Lung (tissue), 17 donors: ENCODE measurements at places on chromosomes 12 and 14. TPM values are rescaled to one million over a fixed set of nuclear protein-coding genes. Genes with fewer than 3 reads are reported as not detected.
A peak's percentile ranks its signal among the peaks of the same experiment; 100 is the strongest.

DNA sequence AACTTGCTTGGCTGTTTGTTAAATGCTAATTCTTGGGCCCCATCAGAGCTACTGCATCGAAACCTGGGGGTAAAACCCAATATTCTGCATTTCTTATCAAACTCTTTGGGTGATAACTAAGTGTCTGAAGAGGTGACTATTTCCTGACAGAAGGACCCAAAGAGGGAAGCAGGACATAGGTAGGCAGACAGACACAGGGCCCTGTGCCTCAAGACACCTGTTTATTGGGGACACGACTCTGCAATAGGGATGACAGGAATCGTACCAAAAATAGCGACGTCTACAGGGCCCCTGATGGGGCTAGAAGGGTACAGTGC, 8.6 kb downstream of the ZNF219 start:
- H3K4me1 ChIP-seq: no peaks in the 10 kb centered on the region
- no peaks in the 10 kb centered on the region for H3K27me3 ChIP-seq

DNA sequence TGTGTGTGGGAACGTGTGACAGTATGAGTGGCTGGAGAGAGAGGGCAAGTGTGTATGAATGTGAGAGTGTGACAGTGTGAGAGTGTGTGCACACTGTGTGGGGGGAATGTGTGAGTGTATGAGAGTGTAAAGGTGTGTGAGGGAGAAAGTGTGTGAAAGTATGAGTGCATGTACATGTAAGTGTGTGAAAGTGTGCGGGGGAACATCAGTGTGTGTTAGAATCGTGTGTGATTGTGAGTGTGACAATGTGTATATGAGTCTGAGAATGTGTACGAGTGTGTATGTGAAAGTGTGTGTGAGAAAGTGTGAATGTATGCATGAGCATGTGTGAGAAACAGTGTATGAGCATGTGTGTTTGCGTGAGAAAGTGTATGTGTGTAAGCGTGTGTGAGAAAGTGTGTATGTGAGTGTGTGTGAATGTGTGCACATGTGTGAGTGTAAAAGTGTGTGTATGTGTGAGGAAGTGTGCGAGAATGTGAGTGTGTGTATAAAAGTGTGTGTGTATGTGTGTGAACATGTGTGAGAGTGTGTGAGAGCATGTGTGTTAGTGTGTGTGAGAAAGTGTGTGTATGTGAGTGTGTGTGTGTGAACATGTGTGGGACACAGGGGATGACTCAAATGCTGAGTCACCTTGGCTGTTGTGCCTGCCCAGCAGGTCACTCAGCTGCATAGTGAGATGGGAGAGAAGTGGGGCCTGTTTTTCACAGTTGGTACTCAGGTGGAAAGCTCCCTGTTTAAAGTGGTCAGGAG, 220.5 kb upstream of the TBX3 start:
- no peak overlapping the region for H3K27ac ChIP-seq
- H3K4me3 ChIP-seq: no peak overlapping the region
- no peaks in the 10 kb centered on the region for H3K36me3 ChIP-seq
- H3K4me1 ChIP-seq: peaks cover 11% of the 10 kb centered on the region

DNA sequence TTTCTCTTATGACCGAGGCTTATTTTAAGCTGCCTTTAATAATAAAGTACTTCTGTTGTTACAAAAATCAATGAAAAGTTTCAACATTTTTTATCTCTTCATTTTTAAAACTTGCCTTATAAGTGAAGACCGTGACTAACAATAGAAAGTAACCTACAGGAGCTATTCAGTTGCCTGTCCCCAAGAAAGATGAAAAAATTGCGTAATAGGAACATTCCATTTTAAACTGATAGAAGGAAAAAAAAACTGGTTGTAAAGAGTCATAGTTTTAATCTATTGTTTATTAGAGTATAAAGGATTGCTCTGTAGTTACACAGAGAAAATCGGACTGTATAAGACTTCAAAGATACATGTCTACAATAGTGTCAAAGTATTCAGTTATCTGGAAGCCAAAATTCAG, 83.3 kb downstream of the DAAM1 start:
- H3K4me3 ChIP-seq: no peak overlapping the region
- H3K36me3 ChIP-seq: peaks cover 12% of the 10 kb centered on the region

DNA sequence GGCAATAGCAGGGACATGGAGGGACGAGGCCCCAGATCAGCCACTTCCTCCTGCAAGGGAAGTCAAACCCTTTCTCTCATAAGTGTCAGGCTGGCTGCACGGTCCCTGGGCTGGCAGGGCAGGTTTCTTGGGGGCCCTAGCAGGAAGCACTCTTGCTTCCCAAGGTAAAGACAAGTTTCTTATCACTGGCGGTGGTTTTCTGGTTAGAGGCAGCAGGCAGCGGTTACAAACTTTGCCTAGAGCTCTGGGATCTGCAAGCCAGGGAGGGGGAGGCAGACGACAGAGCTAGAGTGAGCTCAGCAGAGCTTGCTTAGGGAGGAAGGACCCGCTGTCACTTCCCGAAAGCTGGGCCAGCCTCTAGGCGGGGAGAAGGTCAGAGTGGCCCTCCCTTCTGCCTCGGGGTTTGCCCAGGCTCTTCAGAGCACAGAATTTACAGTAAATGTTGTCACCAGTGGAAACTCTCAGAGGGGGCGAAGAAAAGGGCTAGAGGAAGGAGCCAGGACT, 20.4 kb downstream of the BATF start:
- peak; percentile 68 for DNase-seq
- H3K27ac ChIP-seq: peak overlapping the region; percentile 92
- H3K27me3 ChIP-seq: no peaks in the 10 kb centered on the region
- peaks cover 10% of the 10 kb centered on the region for H3K4me1 ChIP-seq
- no peaks in the 10 kb centered on the region for H3K36me3 ChIP-seq

- DNase-seq: no peak
- no peak overlapping the region for H3K27ac ChIP-seq
- H3K36me3 ChIP-seq: no peaks in the 10 kb centered on the region
- H3K4me1 ChIP-seq: no peaks in the 10 kb centered on the region
- H3K27me3 ChIP-seq: no peaks in the 10 kb centered on the region
Measured at GRCh38 chr12:117603316-117604113, 242.1 kb upstream of the NOS1 start.

- H3K4me3 ChIP-seq: no peak overlapping the region
- no peak overlapping the region for H3K27ac ChIP-seq
- no peaks in the 10 kb centered on the region for H3K36me3 ChIP-seq
- peaks cover 4% of the 10 kb centered on the region for H3K4me1 ChIP-seq
- DNase-seq: no peak
Measured at GRCh38 chr12:1325666-1326065, 268.7 kb downstream of the FBXL14 start.

GRCh38 chr14:98077176-98077575, 1194.8 kb downstream of the BCL11B start:
- no peak for DNase-seq
- no peak overlapping the region for H3K4me3 ChIP-seq
- H3K4me1 ChIP-seq: no peaks in the 10 kb centered on the region
- no peak overlapping the region for H3K27ac ChIP-seq

GRCh38 chr14:21194597-21194996, 38.7 kb upstream of the OR5AU1 start:
- no peak overlapping the region for H3K27ac ChIP-seq
- no peak overlapping the region for H3K4me3 ChIP-seq
- no peaks in the 10 kb centered on the region for H3K27me3 ChIP-seq
- no peaks in the 10 kb centered on the region for H3K36me3 ChIP-seq

GRCh38 chr14:62118461-62118860, 356.2 kb downstream of the SNAPC1 start:
- no peaks in the 10 kb centered on the region for H3K36me3 ChIP-seq
- no peak for DNase-seq
- no peak overlapping the region for H3K4me3 ChIP-seq
- peaks cover 7% of the 10 kb centered on the region for H3K4me1 ChIP-seq
- no peak overlapping the region for H3K27ac ChIP-seq
- peaks cover 22% of the 10 kb centered on the region for H3K27me3 ChIP-seq

GRCh38 chr12:49720214-49720613, 13.0 kb upstream of the FMNL3 start:
- H3K36me3 ChIP-seq: no peaks in the 10 kb centered on the region
- H3K4me3 ChIP-seq: no peak overlapping the region
- no peak for DNase-seq
- no peak overlapping the region for H3K27ac ChIP-seq

DNA sequence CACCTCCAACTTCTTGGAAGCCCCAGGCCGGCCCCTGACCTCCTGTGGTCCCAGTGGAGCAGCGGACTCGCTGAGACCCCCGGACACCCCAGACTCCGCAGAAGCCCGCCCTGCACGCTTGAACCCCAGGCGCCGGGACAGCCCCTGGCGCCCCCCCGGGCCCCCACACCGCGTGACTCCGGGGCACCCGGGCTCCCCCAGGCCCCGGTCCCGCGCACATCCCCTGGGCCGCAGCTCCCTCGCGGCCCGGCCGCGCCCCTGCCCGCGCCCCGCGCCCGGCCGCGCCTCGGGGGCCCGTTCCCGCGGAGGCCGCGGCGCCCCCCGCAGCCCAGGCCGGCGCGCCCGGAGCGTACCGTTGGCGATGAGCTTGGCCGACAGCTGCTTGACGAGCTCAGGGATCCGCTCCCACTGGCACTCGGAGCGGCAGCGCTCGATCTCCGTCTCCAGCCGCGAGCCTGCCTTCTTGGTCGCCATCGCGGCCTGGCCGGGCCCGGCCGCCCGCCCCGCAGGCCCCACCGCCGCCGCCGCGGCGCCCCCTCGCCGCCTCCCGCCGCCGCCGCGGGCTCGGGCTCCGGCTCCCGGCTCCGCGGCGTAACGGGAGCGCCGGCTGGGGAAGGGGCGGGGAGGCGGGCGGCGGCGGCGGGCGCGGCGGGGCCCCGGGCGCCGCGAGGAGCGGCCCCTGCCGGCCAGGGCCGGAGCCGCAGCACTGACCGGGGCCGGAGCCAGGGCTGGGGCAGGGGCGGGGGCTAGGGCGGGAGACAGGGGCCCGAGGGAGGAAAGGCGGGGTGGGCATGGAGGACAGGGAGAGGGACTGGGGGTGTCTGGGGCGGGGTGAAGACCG, at the start of gene TTC7B:
Gene TTC7B, minus strand, starts transcription at position 609 of the 841 bp plus-strand sequence. Its CDS starts 135 bp downstream, at position 474.
- peak within 1 kb of the TSS; percentile 75 for H3K4me3 ChIP-seq
- H3K27me3 ChIP-seq: no peaks in the 10 kb centered on the region
- DNase-seq: peak; percentile 70
- peak within 1 kb of the TSS; percentile 59 for H3K27ac ChIP-seq
- no peaks in the 10 kb centered on the region for H3K36me3 ChIP-seq

The RAPGEF3 gene
- total RNA-seq: 26.5 TPM

The FAR2 gene
- total RNA-seq: 14.4 TPM

The MNAT1 gene
- total RNA-seq: 85.5 TPM

The RASSF8 gene
- 68.4 TPM for total RNA-seq

The KRT75 gene
- total RNA-seq: not detected
